ENCODE measurements at places on chromosomes 16 and 17. TPM values are rescaled to one million over a fixed set of nuclear protein-coding genes. Genes with fewer than 3 reads are reported as not detected.

Gene ARHGAP44
- 1.3 TPM for total RNA-seq

Gene HP
- total RNA-seq: not detected

Gene COPZ2
- 3.1 TPM for total RNA-seq

Gene MSLN
- total RNA-seq: 11.5 TPM

Gene CCR7
- not detected for total RNA-seq

Gene CUEDC1
- total RNA-seq: 15.1 TPM

Gene HOXB2
- 0.85 TPM for total RNA-seq

Gene RHBDL3
- total RNA-seq: not detected

Data from airway epithelial cell (primary cell).